Ovary (tissue), 10 donors: ENCODE measurements at places on chromosomes 1 and 21. TPM values are rescaled to one million over a fixed set of nuclear protein-coding genes. Genes with fewer than 3 reads are reported as not detected.
A peak's percentile ranks its signal among the peaks of the same experiment; 100 is the strongest.

Gene F5
- 3.3 TPM for total RNA-seq

Gene VSIG8
- total RNA-seq = 0.23 TPM

DNA sequence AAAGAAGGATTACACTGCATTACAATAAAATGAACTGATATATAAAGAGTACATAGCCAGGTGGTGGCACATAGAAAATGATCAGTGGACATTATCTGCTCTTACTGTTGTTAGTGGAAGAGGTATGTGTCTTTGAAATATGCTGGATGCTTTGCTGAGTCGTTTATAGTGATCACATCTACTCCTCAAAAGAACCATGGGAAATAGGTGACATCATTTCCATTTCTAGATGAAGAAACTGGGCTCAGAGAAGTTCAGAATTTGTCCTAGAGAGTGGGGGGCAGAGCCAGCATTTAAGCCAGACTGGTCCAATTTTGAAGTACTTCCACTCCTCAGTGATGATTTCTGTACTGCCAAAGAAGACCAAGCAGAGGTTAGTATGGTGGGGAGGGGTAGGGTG, 34.0 kb upstream of the BACH1 start:
- no peak overlapping the region for H3K4me3 ChIP-seq
- no peaks in the 10 kb centered on the region for H3K36me3 ChIP-seq
- H3K4me1 ChIP-seq = no peaks in the 10 kb centered on the region
- no peaks in the 10 kb centered on the region for H3K27me3 ChIP-seq

DNA sequence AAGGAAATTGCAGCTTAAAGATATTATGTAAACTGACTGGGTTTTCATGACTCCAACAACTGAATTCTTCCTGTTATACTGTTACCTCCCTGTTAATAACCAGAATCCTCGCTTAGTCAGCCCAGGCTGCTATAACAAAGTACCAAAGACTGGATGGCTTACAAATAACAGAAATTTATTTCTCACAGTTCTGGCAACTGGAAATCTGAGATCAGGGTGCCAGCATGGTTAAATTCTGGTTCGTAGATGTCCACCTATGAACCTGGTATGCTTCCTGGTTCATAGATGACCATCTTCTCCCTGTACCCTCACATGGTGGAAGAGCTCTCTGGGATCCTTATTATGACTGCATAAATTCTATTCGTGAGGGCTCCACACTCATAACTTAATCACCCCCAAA, 8.1 kb upstream of the TCHHL1 start:
- no peaks in the 10 kb centered on the region for H3K27me3 ChIP-seq
- H3K4me1 ChIP-seq = no peaks in the 10 kb centered on the region
- no peak for DNase-seq
- no peak overlapping the region for H3K27ac ChIP-seq
- no peak overlapping the region for H3K4me3 ChIP-seq

- H3K36me3 ChIP-seq = no peaks in the 10 kb centered on the region
- no peaks in the 10 kb centered on the region for H3K27me3 ChIP-seq
- DNase-seq = no peak
- no peaks in the 10 kb centered on the region for H3K4me1 ChIP-seq
Measured at GRCh38 chr1:201779351-201779880, 49.5 kb upstream of the IPO9 start.

Gene FAM131C
- 0.22 TPM for total RNA-seq

Gene AIRE
- total RNA-seq = not detected

Gene MRPL55
- total RNA-seq = 38.7 TPM

Gene DIRAS3
- 109 TPM for total RNA-seq

Gene VAV3
- total RNA-seq = 1.4 TPM

DNA sequence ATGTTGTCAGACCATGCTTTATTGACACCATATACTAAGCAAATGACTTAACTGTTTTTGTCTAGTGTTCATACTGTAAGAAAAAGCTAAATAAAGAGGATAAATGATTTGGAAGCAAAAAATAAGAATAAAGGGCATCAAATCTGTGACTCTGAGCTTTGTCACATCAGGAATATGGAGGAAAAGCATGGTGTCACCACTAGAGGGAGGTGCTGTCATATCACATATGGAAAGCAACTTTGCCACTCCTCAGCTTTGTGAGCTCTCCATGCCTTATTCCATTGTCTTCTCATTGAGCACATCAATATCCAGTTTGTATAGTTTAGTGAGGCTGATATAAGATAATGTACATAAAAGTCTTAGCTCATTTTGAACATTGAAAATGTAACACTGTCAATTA, 20.8 kb upstream of the GBP1 start:
- no peak for DNase-seq
- H3K4me3 ChIP-seq = no peak overlapping the region
- H3K36me3 ChIP-seq = no peaks in the 10 kb centered on the region
- H3K27ac ChIP-seq = no peak overlapping the region
- no peaks in the 10 kb centered on the region for H3K4me1 ChIP-seq
- no peaks in the 10 kb centered on the region for H3K27me3 ChIP-seq

DNA sequence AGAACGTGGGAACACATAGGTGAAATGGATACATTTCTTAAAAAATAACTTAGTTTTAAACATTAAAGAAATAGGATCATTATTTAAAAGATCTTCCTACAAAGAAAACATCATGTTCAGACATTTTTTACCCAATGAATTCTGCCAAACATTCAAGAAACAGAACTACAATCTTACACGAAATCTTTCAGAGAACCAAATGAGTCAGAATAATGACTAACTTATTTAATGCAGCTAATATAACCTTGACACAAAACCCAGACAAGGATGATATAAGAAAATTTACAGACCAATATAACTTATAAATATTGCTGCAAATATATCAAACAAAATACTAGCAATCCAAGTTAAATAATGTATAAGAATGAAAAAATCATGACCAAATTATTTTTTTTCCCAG, 220.1 kb upstream of the KCNK2 start:
- no peaks in the 10 kb centered on the region for H3K36me3 ChIP-seq
- no peak overlapping the region for H3K27ac ChIP-seq
- H3K4me3 ChIP-seq = no peak overlapping the region
- DNase-seq = no peak
- H3K27me3 ChIP-seq = peaks cover 2% of the 10 kb centered on the region
- no peaks in the 10 kb centered on the region for H3K4me1 ChIP-seq

Gene PPM1J
- 1.4 TPM for total RNA-seq

Gene KIF17
- total RNA-seq = 0.60 TPM

Gene CFAP410
- total RNA-seq = 27.4 TPM

DNA sequence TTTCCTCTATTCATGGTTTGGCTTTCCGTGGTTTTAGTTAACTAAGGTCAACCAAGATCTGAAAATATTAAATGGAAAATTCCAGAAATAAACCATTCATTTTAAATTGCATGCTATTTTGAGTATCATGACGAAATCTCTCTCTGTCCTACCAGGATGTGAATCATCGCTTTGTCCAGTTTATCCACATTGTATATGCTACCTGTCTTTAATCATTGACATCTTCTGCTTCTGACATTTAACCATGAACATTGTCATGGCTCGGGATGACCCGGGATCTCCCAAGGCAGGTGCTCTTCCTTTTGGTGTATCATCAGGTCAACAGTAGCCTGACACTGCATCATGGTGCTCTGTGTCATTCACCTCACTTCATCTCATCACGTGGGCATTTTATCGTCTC, 125.5 kb upstream of the HNRNPU start:
- no peak overlapping the region for H3K27ac ChIP-seq
- H3K4me3 ChIP-seq = no peak overlapping the region
- no peaks in the 10 kb centered on the region for H3K36me3 ChIP-seq
- no peak for DNase-seq

DNA sequence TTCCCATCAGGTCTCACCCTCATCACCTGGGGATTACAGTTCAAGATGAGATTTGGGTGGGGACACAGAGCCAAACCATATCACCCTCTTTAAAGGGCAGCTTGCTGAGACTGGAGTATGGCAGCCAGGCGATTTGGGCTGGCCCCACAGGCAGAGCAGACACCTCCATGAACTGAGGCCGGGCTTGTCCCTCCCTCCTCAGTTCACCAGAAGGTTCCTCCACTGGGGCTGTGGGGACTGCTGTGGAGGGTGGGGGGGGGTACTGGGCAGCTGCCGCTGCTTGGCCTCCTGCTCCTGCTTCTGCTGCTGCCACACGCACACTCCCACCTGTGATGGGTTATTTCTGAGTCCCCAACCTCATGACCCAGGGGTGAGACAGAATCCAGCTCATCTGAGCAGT, 53.9 kb upstream of the PDE9A start:
- no peaks in the 10 kb centered on the region for H3K27me3 ChIP-seq
- no peak for DNase-seq
- no peak overlapping the region for H3K27ac ChIP-seq
- H3K4me1 ChIP-seq = no peaks in the 10 kb centered on the region

Gene TNNT2
- 0.52 TPM for total RNA-seq

DNA sequence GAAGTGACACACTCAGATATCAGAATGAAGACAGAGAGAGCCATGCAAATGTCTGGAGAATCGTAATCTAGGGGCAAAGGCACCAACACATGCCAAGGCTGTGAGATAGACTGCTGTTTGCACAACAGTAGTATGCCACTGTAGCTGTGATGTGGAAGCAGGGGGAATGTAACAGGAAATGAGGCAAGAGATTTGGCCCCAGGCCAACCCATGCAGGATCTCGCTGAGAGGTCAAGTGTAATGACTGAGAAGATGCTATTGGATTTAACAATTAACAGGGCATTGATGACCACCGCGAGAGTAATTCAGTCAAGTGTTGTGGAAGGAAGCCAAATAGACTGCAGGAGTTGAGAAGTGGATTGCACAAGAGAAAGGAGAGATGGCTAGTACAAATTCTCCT, 107.3 kb upstream of the ST6GALNAC5 start:
- no peaks in the 10 kb centered on the region for H3K4me1 ChIP-seq
- no peaks in the 10 kb centered on the region for H3K36me3 ChIP-seq
- no peak for DNase-seq
- H3K27ac ChIP-seq = no peak overlapping the region

Gene GBP7
- total RNA-seq = 0.28 TPM

Gene FCN3
- total RNA-seq = 7.6 TPM

- H3K27ac ChIP-seq = no peak overlapping the region
- no peak overlapping the region for H3K4me3 ChIP-seq
- peak; percentile 47 for DNase-seq
- H3K27me3 ChIP-seq = no peaks in the 10 kb centered on the region
Measured at GRCh38 chr21:46000731-46001641, 19.4 kb downstream of the COL6A1 start.

- no peak for DNase-seq
- H3K4me1 ChIP-seq = peaks cover 14% of the 10 kb centered on the region
- no peaks in the 10 kb centered on the region for H3K27me3 ChIP-seq
- H3K36me3 ChIP-seq = no peaks in the 10 kb centered on the region
- no peak overlapping the region for H3K4me3 ChIP-seq
- no peak overlapping the region for H3K27ac ChIP-seq
Measured at GRCh38 chr1:39650431-39650830, 11.0 kb upstream of the HEYL start.

- no peak overlapping the region for H3K4me3 ChIP-seq
- H3K27me3 ChIP-seq = no peaks in the 10 kb centered on the region
- no peak for DNase-seq
- H3K36me3 ChIP-seq = no peaks in the 10 kb centered on the region
- H3K27ac ChIP-seq = no peak overlapping the region
Measured at GRCh38 chr1:155698382-155699038, 9.6 kb downstream of the DAP3 start.

GRCh38 chr1:12555411-12556367, 62.3 kb downstream of the DHRS3 start:
- peak; percentile 35 for DNase-seq
- H3K36me3 ChIP-seq = no peaks in the 10 kb centered on the region
- H3K4me1 ChIP-seq = peaks cover 10% of the 10 kb centered on the region
- no peak overlapping the region for H3K4me3 ChIP-seq
- no peaks in the 10 kb centered on the region for H3K27me3 ChIP-seq

Gene LENEP
- not detected for total RNA-seq

DNA sequence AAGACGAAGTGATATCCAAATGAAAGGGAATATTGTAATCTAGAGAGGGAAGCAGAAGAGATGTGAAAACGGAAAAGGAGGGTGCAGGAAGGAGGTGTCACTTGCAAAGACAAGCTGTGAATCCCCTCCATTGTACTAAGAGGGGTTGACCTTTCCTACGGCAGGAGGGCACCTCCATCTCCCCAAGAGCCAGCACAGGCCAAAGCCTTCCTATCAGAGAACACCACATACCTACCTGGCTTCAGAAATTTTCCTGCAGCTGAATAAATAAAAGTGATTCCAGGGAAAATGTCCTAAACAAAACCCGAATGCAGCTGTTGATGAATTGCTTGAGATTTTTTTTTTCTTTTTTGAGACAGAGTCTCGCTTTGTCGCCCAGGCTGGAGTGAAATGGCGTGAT, 14.3 kb downstream of the KANK4 start:
- no peaks in the 10 kb centered on the region for H3K36me3 ChIP-seq
- H3K4me1 ChIP-seq = no peaks in the 10 kb centered on the region
- H3K27ac ChIP-seq = no peak overlapping the region
- H3K27me3 ChIP-seq = no peaks in the 10 kb centered on the region

DNA sequence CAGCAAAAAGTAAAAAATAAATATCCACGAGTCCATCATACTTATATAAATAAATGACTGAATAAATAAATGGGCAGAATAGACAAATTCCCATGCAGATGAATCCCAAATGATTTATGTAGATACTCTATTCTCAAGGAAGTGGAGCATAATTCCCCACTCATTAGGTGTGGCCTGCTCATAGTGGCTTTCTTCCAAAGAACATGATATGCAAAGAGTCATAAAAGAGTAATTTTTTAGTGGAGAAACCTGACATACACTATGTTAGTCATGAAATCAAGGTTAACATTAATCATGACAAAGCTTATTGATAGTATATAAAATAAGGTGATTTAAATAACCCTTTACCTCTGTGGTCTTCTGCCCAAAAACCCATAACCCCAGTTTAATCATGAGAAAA, 298.9 kb downstream of the DPYD start:
- no peak overlapping the region for H3K4me3 ChIP-seq
- no peaks in the 10 kb centered on the region for H3K36me3 ChIP-seq
- H3K27me3 ChIP-seq = no peaks in the 10 kb centered on the region
- no peaks in the 10 kb centered on the region for H3K4me1 ChIP-seq

Gene OR13G1
- total RNA-seq = not detected

- H3K27ac ChIP-seq = no peak overlapping the region
- H3K4me3 ChIP-seq = no peak overlapping the region
- H3K27me3 ChIP-seq = no peaks in the 10 kb centered on the region
- no peaks in the 10 kb centered on the region for H3K36me3 ChIP-seq
Measured at GRCh38 chr1:53270873-53271272, 32.6 kb upstream of the MAGOH start.

Gene KIAA1614
- total RNA-seq = 11.4 TPM

GRCh38 chr1:97634758-97635157, 286.1 kb downstream of the DPYD start:
- no peak overlapping the region for H3K27ac ChIP-seq
- H3K4me3 ChIP-seq = no peak overlapping the region
- no peak for DNase-seq
- H3K27me3 ChIP-seq = no peaks in the 10 kb centered on the region

Gene HSF2BP
- 1.5 TPM for total RNA-seq

Gene CELA3A
- total RNA-seq = 3.3 TPM

DNA sequence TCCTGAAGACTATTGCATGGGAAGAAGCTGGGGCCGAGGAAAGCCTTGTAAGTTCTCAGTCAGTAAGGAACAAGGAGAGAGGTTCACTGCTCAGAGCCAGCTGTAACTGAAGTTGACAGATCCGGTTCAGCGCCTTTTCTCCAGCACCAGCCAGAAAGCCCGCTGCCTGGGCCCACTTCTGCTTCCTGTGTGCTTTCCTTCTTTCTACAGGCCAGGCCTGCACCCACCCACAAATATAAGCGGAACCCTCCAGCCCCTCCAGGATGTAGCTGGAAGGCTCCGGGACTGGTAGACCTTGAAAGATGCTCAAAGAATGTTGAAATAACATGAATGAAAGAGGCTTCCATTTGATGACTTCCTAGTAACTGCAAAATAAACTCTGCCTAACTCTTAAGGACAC, 38.8 kb downstream of the PARP1 start:
- H3K4me1 ChIP-seq = no peaks in the 10 kb centered on the region
- no peak for DNase-seq
- no peak overlapping the region for H3K27ac ChIP-seq
- no peaks in the 10 kb centered on the region for H3K27me3 ChIP-seq
- H3K36me3 ChIP-seq = no peaks in the 10 kb centered on the region
